Activated CD4-positive, alpha-beta memory T cell treated with anti-CD3 and anti-CD28 coated beads for 36 hours (primary cell): ENCODE measurements at places on chromosomes 2 and 18. TPM values are rescaled to one million over a fixed set of nuclear protein-coding genes. Genes with fewer than 3 reads are reported as not detected.

ZNF396 gene
- 0.93 TPM for total RNA-seq

MEX3C gene
- total RNA-seq: 56.6 TPM

VWA3B gene
- not detected for total RNA-seq

INPP5D gene
- 54.9 TPM for total RNA-seq

CNGA3 gene
- total RNA-seq: not detected

NAT8 gene
- not detected for total RNA-seq

CTNNA2 gene
- total RNA-seq: not detected

CD8B gene
- total RNA-seq: 0.57 TPM

ZEB2 gene
- 16.8 TPM for total RNA-seq

CFAP65 gene
- total RNA-seq: not detected

EHD3 gene
- total RNA-seq: 1.4 TPM

GALNT3 gene
- total RNA-seq: 4.1 TPM

LRRC30 gene
- total RNA-seq: not detected

CCDC74A gene
- total RNA-seq: 7.0 TPM

GAREM1 gene
- not detected for total RNA-seq

ACTG2 gene
- total RNA-seq: not detected

NEDD4L gene
- 3.4 TPM for total RNA-seq

PDE11A gene
- total RNA-seq: not detected

LIPG gene
- 0.50 TPM for total RNA-seq

LOXL3 gene
- 0.90 TPM for total RNA-seq

NPAS2 gene
- total RNA-seq: 1.4 TPM

APLF gene
- total RNA-seq: 3.1 TPM

COL4A3 gene
- not detected for total RNA-seq

TMEM163 gene
- not detected for total RNA-seq

IL36RN gene
- total RNA-seq: not detected

PKDCC gene
- total RNA-seq: not detected

GAL3ST2 gene
- total RNA-seq: 0.93 TPM

LANCL1 gene
- total RNA-seq: 39.1 TPM
